ENCODE measurements at places on chromosomes 16 and 17.

DNA sequence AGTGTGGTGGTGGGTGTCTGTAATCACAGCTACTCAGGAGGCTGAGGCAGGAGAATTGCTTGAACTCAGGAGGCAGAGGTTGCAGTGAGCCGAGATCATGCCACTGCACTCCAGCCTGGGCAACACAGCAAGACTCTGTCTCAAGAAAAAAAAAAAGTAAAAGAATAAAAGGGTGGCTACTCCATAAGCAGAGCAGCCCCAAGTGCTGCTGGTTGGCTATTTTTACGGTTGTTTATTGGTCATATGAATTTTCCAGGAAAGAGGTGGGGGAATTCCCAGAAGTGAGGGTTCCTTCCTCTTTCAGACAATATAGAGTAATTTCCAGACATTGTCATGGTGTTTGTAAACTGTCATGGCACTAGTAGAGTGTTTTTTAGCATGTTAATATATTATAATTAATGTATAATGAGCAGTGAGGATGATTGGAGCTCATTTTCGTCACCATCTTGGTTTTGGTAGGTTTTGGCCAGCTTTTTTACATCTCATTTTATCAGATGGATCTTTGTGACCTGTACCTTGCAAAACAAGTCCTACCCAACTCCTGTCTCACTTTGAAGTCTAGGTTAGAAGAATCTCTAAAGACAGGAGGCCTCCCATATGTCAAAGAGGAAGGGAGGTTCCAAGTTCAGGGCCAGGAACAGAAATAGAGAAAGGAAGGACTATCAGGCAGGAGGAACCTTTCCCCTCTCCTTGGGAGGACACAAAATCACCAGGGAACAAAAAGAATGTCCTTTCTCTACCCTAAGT, 39.1 kb downstream of the HOXB1 start:
- peak; percentile 97 for DNase-seq

GRCh38 chr16:57252148-57252721, 7.2 kb downstream of the ARL2BP start:
- no peak for DNase-seq

- DNase-seq: no peak
Measured at GRCh38 chr17:41402161-41402560, 4.8 kb upstream of the KRT31 start.

- no peak for DNase-seq
Measured at GRCh38 chr17:67125417-67125816, 81.1 kb downstream of the CACNG1 start.
